Stimulated activated CD4-positive, alpha-beta T cell treated with anti-CD3 and anti-CD28 coated beads, Interleukin-4, amount 100 ng/mL, for 48 hours (primary cell): ENCODE measurements at places on chromosomes 12 and 14.

GRCh38 chr14:65156568-65157366, 54.5 kb upstream of the MAX start:
- DNase-seq: no peak

DNA sequence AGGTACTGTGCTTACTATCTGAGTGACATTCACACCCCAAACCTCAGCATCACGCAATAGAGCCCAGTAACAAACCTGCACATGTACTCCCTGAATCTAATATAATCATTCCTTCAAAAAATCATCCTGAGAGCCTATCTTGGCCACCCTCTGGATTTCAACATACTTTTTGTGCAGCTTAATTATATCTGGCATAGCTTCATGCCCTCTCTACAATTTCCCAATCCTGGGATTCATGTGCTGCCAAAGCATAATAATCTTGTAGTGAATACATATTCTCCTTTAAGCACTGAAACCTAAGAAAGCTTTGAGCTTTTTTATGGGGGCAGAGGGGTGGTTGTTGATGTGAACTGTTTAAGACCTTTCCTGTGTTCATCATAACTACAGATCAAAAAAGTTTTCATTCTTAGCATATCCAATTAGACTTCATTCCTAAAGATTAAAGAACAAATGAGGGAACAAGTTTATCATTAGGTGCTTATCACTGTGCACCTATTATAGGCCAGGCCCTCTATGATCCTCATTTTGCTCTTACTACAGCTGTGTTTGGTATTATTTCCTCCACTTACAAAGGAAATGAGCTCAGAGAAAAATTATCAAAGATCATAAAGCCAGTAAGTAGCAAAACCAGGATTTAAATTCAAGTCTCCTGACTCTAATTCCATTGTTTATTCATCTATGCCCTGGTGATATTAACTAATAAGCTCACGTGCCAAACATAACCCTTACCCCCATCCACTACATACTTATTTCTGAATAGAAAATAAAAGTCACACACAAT, 51.2 kb downstream of the SINHCAF start:
- no peak for DNase-seq

DNA sequence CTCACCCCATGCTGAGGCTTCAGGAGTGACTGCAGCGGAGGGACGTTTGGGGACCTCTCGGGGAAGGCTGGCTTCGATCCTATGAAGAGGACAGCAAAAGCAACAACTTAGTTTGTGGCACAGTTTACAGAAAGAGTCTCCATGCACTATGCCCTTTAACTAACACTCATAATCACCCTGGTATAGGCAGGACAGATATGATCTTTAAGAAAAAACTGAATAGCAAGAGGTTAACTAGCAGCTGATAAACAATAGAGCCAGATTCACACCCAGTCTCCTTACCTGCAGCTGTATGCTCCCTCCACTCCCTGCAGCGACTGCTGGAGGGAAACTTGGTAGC, 27.4 kb downstream of the TMEM63C start:
- no peak for DNase-seq

- no peak for DNase-seq
Measured at GRCh38 chr14:97299661-97300060, 502.5 kb downstream of the VRK1 start.

DNA sequence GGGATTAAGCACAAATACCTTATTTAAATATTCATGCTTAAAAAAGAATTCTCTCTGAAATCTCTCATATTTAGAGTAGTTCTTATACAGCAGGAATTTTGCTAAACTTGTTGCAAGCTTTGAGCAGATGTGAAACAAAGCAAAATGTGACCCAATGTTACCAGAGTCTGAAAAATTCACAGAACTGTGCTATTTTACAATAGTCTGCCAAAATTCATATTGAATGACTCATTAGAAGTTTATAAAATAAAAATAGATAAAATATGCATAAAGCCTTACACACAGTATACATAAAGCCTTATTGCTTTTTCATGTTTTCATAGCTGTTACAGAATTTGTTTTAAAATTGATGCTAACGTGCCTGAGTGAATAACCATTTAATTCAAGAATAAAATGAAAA, 17.8 kb upstream of the RHOJ start:
- DNase-seq: no peak

DNA sequence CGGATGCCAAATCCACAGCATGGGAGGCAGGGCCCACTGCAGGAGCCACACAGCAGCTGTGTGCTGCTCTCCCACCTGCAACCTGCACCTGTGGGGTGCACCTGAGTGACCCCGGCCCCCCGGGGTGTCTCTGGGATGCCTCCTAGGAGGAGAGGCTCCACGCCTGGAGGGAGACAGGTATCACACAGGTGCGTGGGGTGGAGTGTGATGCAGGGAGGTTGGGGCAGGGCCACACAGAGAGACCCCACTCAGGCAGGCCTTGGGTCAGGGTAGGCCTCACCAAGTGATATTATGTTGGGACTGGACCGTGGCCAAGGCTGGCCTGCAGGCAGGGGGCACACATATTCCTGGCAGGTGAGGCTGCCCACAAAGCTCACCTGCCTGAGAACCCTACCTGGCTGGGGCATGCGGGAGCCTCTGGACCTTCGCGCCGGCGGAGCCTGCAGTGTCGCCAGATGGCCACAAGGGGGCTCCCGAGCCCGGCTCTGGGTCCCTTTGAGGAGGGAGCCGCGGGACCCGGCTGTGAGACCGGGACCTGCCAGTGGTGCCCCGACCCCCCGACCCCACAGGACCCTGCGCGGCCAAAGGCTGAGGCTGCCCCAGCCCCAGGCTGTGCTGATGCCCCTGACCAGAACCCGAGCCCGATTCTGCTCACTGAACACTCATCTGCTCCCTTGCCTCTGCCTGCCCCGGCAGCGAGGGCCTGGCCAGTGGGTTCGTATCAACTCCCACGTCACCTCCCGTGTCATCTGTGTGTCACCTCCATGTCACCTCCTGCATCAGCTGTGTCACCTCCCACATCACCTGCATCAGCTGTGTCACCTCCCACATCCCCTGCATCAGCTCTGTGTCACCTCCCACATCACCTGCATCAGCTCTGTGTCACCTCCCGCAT, 11.4 kb downstream of the TMEM121 start:
- no peak for DNase-seq

GRCh38 chr12:121026274-121027045, 10.2 kb upstream of the C12orf43 start:
- no peak for DNase-seq

GRCh38 chr14:21455912-21456667, at the start of gene CHD8:
CHD8 (minus strand) TSS chr14:21456123; CDS start chr14:21431643, 24,480 bp downstream.
- peak; percentile 99 for DNase-seq

GRCh38 chr14:96082420-96083300, 43.5 kb downstream of the C14orf132 start:
- no peak for DNase-seq
